RWPE2 (cell line): ENCODE measurements at places on chromosomes 2 and 18.

GRCh38 chr2:88489181-88489580 lies 36.7 kb upstream of the FOXI3 start:
- no peak for DNase-seq

DNA sequence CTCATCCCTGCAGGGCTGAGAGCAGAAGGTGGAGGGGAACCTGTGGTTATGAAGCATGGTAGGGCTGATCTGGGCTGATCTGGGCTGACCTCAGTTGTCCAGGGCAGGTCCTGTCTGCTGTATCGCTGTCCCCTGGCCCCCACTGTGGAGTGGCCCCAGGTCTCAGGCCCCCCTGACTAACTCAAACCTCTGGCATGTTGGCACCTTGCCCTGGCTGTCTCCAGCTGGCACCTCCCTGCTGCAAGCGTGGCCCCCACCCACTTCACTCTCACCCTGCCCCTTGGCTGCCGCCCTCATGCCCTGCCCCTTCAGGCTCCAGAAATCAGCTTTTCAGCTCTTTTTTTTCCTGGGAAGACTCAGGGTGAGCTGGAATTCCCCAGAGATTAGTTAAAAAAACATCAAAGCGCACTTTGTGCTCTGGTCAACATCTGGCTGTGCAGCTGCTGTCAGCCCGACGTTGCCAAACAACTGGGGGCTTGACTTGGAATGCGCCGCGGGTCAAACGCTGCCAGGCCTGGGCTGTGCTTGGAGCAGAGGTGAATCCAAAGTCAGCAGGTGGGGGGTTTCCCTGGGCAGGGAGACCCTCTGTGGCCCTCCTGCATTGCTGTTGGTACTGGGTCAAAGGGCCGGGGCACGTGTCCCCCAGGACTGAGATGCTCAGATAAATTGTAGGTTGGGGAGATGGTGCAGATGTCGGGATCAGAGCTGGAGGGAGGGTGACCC lies 173.8 kb upstream of the HDAC4 start:
- no peak for DNase-seq

DNA sequence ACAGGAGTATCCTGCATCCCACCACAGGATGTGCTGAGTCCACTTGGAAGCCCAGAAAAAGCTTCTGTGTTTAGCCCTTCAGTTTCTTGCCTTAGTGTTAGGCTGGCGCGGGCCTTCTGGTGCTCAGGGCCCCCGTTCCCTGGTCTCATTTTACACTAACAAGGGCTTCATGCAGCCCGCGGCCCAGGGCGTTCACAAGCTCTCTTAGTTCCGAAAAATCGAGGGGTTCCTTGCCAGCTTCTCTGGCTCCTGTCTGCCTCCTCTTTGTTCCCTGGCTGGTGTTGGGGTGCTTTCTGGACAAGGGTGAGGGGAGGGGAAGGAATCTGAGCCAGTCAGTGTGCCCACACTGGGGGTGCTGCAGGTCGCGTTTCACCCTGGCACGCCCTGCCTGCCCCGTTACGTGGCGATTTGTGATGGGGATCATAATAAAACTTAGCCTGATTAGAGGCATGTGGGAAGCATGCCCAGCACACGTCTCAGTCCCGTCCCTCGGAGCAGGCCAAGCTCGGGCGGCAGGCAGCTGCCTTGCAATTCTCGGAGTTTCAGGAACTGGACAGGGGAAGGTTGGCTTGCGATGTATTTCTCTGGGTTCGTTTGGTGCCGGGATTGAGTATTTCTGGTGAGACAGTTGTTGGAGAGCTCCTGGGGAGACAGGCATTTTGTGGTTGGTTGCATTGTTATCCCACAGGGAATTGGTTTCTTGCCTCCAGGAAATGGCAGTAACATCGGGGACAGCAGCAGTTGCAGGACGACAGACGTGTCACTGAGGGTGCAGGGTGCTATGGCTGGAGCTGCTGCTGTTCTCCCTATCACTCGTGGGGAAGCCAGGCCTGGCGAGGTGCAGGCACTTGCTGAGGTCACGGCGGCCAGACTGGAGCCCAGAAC lies 22.9 kb downstream of the SH3BP4 start:
- no peak for DNase-seq

DNA sequence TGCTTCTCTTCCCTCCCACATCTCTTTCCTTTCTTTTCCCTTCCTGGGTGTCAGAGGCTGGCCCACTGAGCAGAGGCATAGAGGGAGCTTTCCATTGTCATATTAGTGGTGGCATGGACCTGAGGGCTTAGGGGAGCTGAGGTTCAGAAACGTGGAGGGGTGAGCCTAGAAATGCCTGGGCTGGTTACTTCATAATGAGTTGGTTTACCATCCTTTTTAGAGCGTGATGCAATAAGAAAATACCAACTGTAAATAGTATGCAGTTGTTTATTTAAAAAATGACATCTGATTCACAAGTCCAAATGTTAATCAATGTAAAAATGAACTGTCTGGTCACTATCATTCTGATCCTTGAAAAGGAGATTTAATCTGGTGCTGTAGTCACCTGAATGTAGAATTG lies 46.3 kb downstream of the MYO1B start:
- no peak for DNase-seq

GRCh38 chr2:118865106-118865505 lies 17.7 kb upstream of the EN1 start:
- no peak for DNase-seq

- DNase-seq: no peak
Measured at GRCh38 chr2:68850524-68850923, 20.7 kb downstream of the BMP10 start.

- DNase-seq: no peak
Measured at GRCh38 chr2:71277147-71277475, 50.2 kb upstream of the PAIP2B start.

- DNase-seq: no peak
Measured at GRCh38 chr2:30936977-30937376, 129.7 kb upstream of the CAPN13 start.

DNA sequence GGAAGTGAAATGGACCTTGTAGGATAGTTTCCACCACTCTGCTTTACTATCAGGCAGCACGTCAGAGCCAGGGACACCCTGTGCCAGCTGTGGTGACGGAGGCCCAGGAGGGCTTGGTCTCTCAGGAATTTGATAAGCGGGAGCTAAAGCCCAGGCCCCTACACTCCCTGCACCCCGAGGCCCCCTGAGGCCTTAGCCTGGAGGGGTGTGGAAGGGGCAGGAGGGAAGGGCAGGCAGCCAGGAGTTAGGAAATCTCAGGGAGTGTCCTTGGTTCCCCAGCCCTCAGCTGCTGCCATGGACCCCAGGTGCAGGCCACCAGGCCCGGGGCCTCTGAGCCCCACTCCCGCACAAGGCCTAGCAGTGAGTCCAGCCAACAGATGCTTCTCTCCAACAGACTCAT lies 38.2 kb downstream of the PDIA6 start:
- no peak for DNase-seq

DNA sequence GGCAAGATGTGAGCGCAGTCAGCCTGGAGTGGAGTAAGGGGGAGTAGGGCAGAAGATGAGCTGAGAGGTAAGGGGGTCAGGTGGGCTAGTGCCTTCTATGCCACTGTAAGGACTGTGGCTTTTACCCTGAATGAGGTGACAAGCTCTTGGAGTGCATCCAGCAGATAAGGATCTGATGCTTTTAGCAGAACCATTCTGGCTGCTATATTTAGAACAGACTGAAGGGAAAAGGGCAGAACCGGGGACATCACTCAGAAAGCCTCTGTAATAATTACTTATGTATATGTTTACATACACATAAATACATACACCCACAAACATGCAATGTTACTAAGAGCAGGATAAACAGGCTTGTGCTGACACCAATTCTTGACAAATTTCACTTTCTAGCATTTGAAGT lies 124.8 kb downstream of the DTNB start:
- no peak for DNase-seq

- DNase-seq: no peak
Measured at GRCh38 chr18:34492652-34493051, 217.4 kb upstream of the DTNA start.

- no peak for DNase-seq
Measured at GRCh38 chr2:28624793-28625701, 126.6 kb upstream of the PPP1CB start.

DNA sequence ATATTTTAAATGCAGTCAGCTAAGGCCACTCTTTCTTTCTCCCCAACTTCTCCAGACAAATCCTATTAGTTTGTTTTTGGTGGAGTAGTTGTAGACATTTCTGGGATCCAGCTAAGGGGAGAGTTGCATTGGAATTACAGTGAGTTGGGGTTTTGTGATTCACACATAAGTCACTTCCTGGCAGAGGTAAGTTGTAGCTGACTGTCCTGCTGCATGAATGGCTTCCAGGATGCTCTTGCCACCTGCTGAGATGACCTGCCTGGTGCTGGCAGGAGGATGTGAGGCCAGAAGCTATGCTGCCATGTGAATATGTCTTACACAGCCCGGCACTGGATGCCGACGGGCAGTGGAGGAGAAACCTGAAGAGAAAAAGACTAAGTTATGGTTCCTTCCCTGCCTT lies 243.7 kb downstream of the TDRD15 start:
- no peak for DNase-seq

DNA sequence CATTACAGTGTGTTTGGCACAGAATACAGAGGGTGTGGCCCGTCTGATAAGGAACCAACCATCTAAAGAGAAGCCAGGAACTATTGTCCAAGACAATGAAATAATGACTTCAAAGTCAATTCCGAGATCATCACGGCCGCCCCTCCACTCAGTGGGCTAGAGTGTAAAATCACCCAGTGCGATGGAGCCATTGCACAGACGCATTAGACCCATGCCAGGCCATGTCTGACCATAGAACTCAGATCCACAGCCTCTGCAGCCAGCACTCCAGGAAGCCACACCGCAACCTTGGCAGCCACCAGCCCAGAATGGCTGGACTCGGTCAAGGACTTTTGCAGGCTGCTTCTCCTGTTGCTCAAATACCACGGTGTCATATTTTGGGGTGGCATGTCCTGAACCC lies 835.7 kb downstream of the DCDC2C start:
- no peak for DNase-seq

DNA sequence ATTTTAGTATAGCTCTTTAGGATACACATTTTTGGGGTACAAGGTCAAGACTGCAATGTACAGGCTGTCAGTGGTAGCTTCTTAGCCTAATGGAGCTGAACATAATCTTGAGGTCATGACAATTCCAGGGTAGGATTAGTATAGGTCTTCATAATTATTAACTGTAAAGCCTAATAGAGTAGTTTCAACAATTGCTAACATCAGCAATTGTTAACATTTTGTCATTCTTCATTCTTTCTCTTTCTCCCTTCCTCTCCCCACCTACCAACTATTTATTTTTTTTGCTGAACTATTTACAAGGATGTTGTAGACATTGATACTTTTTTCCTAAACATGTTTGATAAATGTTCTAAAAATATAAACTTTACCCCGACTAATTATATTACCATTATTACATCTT lies 461.3 kb upstream of the DCC start:
- DNase-seq: no peak

DNA sequence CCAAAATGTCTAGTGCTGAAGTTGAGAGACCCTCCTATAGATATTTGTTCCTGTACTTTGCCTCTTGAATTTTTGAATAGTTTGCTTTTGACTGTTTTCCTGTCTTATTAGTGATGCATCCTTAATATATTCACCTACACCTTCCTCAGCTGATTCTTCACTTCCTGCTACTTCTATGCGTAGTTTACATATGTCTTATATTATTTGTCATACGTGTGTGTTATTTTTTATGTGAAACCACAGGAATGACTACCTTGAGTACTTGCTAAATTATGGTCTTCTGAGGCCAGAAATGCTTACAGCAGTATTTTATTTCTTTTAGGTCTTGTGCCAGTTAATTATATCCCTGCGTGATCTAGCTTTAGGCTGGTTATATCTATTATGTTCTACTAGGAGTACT lies 9.9 kb downstream of the UBE2E3 start:
- DNase-seq: no peak

- DNase-seq: no peak
Measured at GRCh38 chr2:157777427-157777826, 98.7 kb downstream of the ACVR1 start.

DNA sequence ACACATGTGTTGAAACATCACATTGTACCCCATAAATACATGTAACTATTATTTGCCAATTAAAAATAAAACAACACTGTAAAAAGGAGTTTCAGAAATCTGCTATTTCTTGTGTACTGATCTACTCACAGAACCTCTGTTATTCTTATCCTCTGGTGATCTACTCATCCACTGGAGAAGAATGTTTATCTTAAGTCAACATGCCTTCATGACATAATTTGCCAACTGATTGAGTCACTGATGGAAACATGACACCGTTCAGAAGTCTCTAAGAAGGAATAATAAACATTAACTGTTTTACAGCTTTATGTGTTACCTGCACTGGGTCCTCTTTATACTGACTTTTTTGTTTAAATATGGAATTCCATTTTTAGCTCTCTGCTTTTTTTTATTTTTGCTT lies 555.2 kb downstream of the DCDC2C start:
- no peak for DNase-seq

- DNase-seq: no peak
Measured at GRCh38 chr2:190811811-190812210, 68.8 kb upstream of the GLS start.

- DNase-seq: no peak
Measured at GRCh38 chr2:78999406-78999805, 26.1 kb upstream of the REG3G start.

DNA sequence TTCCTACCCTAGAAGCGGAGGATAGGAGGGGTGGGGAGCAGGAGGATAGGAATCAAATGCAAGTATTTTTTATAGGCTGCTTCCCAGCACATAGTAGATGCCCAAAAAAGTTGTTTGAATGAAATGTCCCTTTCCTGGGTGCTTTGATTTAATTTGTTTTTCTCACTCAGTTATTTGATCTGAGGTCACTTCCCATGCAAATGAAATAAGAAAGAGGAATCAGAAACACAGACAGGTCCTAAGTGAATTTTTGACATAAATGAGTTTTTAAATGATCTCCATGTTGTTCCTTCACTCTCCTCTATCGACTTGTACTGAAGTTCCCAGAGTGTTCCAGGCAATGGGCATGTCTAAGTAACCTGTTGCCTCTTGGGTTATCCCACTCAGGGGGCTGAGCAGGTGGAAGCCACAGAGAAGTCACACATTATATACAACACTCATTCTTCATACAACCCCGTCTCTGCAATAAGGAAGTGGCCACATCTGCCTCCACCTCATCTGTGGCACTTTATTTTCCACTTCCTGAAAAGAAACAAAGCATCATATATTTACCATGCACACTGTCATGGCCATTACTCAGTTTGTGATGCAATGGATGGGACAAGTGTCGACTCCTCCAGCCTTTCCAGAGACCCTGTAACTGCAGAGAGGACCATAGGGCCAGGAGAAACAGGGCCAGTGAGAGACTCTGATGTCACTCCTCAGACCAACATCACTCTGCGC lies 81.9 kb upstream of the ZNF397 start:
- no peak for DNase-seq

- DNase-seq: no peak
Measured at GRCh38 chr2:38619458-38620164, 16.9 kb upstream of the HNRNPLL start.

GRCh38 chr18:14781671-14782070 lies 33.7 kb downstream of the ANKRD30B start:
- no peak for DNase-seq

- no peak for DNase-seq
Measured at GRCh38 chr2:135373702-135374101, 157.3 kb downstream of the ZRANB3 start.

GRCh38 chr2:113894156-113894743 lies 4.4 kb downstream of the ACTR3 start:
- no peak for DNase-seq

- no peak for DNase-seq
Measured at GRCh38 chr2:150355440-150355839, 132.0 kb downstream of the RND3 start.
